ENCODE measurements at places on chromosomes 3 and 15.
A peak's percentile ranks its signal among the peaks of the same experiment; 100 is the strongest.

GRCh38 chr3:173901649-173902048, 504.1 kb downstream of the NLGN1 start:
- no peak for DNase-seq

- DNase-seq: peak; percentile 71
Observed at GRCh38 chr3:158434412-158435038, 136.5 kb upstream of the MLF1 start.

DNA sequence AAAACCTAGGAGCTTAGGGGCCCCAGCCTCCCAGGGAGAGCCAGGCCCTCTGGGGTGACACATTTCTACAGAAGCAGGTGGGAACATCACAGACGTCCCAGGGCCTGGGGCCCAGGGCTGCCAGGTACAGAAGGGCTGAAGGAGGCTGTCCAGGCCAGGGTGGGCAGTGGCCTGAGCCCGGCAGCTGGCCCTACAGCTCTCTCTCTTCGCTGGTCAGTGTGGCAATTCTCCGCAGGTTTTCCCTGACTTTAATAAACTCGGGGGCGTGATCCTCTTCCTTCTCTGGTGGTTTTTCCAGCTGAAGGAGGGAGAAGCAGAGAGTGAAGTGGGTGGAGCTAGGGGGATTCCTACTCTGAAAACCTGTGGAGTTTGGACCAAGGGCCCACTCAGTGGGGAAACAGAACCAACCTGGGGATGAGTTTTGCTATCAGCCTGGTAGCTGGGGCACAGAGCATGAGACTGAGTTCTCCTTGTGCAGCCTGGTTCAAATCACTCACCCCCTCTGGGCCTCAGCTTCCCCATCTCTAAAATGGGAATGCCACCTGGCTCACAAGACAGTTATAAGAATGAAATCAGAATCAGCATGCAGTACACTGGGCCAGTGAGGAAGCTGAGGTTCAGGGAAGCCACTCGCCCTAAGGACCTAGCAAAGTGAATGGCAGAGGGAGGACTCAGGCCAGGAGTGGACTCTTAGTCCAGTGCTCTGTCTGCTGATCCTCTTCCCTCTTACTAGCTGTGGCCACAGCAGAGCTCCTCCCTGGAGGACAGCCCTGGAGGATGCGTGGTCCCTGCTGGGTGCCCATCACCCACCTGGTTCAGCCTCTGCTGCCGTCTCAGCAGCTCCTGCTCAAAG, 10.6 kb downstream of the FAM107A start:
- no peak for DNase-seq

GRCh38 chr3:180026997-180027396, 9.7 kb downstream of the PEX5L start:
- DNase-seq: no peak

DNA sequence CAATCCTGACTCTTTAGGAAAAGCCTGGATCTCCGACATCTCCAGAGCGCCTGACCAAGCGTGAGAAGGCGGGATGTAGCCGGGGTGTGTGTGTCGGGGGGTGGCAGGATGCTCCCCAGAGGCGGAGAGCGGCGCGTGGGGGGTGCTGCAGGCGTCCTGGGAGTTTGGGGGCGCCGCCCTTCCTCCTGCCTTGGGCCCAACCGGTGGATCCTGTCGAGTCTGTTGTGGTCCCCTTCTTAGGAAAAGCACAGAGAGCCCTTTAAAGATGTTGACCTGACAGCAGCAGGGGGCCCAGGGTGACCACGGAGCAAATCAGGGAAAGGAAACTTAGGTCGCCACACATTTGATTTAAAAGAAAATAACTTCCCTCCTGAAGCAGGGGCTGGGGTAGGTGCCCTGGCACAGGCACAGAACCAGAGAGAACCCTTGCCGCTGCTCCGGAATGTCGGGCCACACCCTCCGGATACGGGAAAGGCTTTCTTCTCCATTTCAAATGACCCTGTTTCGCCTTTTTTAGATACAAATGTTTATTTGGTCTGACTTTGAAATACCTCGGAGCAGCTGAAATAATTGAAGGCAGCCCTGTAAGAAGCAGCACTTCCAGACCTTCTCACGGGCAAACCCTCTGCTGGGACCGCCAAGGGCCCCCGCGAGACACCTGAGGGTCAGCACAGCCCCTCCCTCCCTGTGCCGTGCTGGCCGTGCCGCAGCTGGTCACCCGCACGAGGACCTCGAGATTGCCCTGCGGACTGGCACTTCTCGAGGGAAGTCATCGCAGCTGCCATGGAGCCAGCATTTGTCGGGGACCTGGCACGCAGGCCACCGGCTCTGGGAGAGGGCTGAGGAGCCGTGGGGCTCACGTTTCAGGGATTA, 102.9 kb upstream of the KLF13 start:
- no peak for DNase-seq

DNA sequence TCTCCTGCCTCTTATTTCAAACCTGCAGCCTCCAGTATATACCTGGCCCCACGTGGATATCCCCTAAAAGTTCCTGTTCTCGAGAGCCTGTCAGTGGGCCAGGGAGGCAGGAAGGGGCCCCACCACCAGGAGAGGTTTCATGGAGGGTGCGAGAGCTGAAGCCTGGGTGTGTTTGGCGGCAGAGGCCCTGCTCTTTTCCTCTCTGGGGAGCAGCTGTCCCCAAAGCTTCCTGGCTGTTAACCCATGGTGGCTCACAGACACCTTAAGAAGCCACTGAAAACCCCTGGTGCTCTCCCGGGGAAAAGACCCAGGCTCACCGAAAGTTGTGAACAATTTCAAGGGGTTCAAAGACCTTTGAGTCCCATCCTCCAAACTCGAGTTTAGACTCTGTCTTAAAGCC, 1.1 kb downstream of the PRRT3 start:
- no peak for DNase-seq

GRCh38 chr3:55285156-55285555, 201.9 kb downstream of the WNT5A start:
- DNase-seq: no peak

- DNase-seq: peak; percentile 26
Observed at GRCh38 chr3:70358978-70359580, 46.6 kb upstream of the MDFIC2 start.

- no peak for DNase-seq
Observed at GRCh38 chr15:49715211-49715610, 94.4 kb downstream of the DTWD1 start.

DNA sequence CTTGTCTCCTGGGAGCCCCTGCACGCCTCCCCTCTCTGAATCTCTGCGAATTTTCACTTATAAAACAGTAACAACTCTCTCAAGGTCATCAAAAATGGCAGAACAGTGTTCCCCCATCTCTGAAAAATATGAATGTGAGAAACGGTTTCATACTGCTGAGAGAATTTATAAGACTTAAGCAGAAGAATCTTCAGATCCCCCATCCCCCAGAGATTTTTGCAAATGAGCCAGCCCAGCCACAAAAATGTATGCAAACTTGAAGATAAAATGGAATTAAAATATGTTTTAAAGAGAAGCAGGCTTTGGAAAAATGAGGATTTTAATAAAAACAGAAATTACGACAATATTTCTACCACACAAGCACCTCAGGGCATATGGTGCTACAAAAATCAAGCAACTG, 173.0 kb downstream of the STT3B start:
- no peak for DNase-seq

DNA sequence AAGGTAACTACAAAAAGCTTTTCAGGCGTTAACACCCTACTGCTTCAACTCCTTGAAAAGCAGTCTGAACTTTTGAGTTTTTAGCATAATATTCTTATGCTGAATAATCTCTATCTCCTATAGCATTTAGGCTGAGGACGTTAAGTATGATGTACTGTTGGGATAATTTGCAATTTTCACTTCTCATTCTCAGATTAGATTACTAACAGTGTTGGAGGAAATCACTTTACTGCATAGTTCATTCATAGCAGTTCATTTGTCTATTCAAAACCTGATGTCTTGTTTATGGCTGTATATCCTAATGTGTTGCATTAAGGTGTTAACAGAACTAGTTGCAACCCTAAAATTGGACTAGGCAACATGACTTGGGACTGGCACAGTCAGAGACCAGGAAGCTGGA, 983.1 kb downstream of the FHIT start:
- DNase-seq: no peak

GRCh38 chr3:48402907-48403306, 27.0 kb downstream of the PLXNB1 start:
- DNase-seq: no peak

- no peak for DNase-seq
Observed at GRCh38 chr3:121735047-121735696, 14.4 kb downstream of the GOLGB1 start.

- peak; percentile 75 for DNase-seq
Observed at GRCh38 chr3:4987538-4988296, 8.5 kb downstream of the BHLHE40 start.

DNA sequence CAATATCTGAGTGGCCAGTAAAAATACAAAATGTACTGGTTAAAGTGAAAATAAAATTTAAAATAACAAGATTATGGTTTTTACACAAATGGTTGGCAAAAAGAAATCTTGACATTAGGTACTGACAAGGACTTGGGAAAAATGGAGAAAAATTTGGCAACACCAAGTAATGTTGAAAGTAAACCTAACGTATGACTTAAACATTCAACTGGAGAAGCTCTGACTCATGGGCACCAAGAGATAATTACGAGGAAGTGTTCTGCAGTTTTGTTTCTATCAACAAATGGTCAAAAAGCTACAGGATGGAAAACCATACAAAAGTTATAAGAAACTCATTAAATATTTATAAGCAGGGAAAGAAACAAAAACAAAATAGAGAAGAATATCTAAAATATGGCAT, 177.7 kb downstream of the ZNF385D start:
- peak; percentile 56 for DNase-seq

- no peak for DNase-seq
Observed at GRCh38 chr15:78049691-78050440, 27.6 kb downstream of the TBC1D2B start.

GRCh38 chr3:194030372-194030771, 105.6 kb upstream of the HES1 start:
- no peak for DNase-seq
